ENCODE measurements at places on chromosomes 12 and 14.

- peak; percentile 13 for DNase-seq
These were observed 17.6 kb upstream of the TRAF3 start for GRCh38 chr14:102759456-102760187.

DNA sequence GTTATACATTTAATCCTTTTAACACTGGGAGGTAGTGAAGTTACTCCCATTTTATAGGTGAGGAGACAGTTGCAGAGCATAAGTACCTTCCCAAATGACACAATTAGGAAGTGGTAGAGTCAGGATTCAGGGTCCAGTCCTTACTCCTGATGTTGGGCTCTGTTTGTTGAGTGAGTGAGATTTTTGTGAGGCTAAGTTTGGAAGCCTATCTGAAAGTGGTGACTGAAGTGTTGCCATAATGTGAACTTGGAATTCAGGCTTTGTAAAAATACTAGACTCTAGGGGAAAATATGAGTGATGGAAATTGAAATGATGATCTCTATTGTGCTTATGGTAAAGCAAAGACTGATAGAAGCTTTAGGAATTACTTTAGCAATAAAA is 2.2 kb downstream of the NUDT4 start:
- no peak for DNase-seq

DNA sequence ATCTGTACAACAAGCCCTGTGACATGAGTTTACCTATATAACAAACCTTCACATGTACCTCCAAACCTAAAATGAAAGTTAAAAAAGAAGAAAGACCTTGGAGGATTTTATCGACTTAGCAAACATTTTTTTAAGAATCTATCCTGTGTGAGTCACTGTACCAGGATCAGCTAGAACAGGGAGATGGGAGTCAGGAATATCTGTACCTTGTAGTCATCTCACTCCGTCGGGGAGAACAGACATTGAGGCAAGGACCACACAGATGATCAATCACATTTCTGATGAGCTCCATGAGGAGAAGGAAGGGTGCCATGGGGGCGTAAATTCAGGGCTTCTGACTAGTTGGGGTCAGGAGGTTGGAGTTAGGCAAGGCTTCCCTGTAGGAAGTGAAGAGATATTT is 310.6 kb downstream of the VRK1 start:
- DNase-seq: no peak

DNA sequence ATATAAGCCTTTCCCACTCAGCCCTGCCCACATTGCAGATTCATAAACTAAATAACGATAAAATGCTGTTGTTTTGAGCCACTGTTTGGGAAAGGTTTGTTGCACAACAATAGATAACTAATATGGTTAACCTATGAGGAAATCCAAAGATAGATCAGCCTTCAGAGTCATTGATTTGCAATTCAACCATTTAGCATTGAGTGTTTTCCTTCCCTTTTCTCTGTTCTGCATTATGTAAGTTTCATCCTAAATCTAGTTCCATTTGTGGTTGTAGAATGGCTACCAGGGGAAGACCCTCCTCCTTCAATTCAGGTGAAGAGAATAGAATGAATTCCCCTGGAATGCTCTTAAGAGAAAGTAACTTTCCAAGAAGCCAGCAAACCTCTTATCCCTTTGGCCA is 19.6 kb downstream of the TC2N start:
- no peak for DNase-seq

DNA sequence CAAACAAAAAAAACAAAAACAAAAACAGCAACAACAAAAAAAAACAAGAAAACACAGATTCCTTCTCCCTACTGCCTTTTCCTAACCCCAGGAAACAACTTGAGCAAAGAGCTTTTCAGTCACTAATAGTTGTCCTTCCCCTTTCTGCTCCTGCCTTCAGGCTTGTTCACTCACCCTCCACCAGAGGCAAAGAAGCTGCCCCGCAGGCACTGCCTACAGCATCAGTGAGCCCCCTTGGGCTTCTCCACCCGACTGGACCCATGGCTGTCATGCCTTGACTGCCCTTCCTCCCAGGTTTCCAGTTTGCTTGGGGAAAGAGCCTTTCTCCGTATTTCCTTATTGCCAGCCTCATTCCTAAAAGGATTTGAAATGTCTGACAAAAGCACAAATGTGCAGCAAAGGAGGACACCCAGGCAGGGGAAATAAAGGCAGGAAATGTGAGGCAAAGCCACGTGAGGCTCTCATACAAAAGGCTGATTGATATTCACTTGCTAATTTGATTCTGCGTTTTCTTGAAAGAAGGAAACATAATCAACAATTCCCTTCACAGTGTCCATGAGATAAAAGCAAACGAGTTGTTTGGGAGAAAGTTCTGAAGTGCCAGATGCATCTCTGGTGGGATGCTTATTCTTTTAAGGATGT is 85.7 kb downstream of the GPATCH2L start:
- DNase-seq: no peak

GRCh38 chr12:113462117-113462774 is 9.4 kb downstream of the LHX5 start:
- no peak for DNase-seq

- DNase-seq: no peak
These were observed 27.4 kb upstream of the METAP2 start for GRCh38 chr12:95446506-95446900.

DNA sequence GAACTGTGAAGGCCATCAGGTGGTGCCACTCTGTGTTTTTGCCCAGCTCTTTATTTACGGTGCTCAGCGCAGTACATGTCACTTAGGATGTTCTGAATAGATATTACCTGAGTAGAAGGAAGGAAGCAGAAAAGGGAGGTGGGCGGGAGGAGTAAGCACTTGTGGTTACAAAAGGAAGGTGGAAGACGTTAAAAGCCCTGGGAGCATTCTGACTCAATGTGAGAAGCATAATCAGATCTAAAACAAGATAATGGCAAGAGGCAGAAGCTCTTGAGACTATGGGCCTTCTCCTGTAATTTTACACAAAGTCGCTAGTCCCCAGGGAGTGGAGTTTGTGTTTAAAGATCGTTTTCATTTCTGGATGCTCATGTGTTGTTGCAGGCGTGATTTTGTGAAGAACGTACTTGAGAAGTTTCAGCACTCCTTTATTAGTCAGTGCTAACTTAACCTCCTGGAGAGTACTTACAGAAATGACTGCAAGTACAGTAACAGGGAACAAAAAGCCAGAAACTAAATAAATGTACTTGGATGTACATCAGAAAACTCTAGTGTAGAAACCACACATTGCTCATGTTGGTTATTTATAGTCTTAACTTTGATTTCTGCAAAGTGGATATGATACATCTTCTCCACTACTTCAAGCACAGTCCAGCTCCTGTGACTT is 1523.5 kb downstream of the AACS start:
- no peak for DNase-seq

DNA sequence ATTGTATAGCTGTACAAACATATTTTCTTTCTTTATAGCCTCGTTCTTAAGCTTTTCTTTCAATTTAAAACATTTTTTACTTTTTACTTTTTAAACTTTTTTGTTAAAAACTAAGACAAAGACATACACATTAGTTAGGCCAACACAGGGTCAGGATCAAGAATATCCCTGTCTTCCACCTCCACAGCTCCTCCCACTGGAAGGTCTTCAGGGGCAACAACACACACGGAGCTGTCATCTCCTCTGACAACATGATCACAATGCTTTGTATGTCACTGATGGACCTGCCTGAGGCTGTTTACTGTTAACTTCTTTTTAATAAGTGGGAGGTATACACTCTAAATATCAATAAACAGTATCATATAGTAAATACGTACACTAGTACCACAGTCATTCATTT is 191.3 kb downstream of the SYT10 start:
- DNase-seq: no peak

DNA sequence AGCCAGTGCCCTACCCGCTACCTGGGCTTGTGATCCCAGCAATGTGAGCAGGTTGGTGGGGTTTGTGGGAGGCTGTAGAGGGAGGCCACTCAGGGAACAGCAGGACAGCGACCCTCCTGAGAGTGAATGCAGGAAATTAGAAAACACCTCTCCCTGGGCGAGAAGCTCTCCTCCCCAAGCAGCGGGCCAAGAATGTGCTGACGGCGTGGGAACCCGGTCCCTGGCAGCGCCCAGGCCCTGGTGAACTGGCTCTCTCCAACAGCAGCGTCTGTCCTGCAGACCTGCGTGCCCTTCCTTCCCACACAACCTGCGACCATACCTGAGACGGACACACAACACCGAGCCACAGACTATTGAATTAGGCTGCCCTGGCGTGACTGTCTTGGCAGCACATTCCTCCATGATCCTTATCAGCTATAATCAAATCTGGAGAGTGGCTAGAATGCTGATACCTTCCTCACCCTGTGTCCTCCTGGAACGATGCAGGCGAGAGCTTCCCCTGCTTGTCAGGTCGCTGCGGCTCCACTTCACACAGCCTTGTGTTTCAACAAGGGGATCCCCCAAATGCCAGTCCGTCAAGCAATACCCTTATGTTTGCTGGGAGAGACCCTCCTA is 114.8 kb upstream of the GSC start:
- no peak for DNase-seq

DNA sequence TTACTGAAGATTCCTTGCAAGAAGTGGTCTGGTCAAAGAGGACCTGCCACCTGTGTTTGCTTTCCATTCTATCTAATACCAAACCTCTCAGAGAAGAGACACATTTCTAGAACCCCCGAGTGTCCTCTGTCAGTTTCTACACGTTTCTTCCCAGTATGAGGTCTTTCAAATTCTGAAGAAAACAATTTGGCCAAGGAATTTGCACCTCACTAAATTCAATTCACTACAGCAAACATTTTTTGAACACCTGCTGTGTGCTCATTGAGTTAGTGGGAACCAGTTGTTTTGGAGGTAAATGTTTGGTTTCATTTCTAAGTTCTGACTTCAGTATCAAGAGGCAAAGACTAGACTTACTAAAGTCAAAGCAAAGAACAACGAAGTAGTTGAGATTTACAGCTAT is 19.4 kb downstream of the GPR19 start:
- no peak for DNase-seq

- DNase-seq: no peak
These were observed 49.4 kb upstream of the BCL11B start for GRCh38 chr14:99321236-99321925.

DNA sequence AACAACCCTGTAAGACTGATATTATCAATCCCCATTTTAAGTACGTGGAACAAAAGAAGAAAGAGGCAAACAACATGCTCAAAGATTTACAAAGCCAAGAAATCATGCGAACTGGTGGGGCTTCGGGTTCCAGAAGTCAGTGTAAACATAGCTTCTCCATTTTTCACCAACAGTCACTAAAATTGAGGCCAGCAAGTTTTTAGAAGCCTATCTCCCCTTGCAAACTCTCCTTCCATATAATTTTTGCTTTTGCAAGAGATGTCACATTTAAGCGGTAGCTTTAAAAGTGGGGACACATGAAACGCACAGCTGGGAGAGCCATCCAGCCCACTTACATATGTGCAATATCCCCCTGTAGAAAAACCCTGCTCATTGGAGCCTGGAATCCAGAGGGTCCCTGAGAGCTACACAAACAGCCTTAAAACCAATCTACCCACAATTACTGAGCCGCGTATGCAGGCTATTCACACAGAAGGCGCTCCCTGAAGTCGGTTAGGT is 797 bp downstream of the SLC11A2 start:
- DNase-seq: no peak

DNA sequence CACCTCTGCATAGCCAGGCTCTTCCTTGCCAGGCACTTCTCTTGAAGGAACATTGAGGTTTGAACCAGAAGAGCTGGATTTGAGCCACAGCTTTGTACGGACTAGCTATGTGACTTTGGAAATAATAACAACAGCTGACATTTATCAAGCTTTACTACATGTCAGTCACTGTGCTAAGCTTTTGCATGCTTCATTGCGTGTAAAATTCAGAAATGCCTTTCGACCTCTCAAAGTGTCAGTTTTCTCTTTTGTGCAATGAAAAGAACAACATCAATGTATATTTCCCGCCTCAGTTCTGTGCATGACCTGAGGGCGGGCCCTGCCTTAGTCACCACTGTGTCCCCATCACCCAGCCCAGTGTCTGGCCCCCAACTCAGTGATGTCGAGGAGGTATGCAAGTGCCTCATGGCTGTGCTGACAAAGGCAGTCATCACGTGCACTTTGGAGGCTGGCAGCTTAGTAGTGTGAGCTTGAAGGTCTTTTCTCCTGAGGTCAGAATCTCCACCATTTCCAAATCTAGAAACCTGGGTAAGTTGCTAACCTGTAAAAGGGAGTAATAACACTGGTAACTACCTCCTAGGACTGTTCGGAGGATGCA is 17.9 kb upstream of the AQP2 start:
- DNase-seq: no peak

DNA sequence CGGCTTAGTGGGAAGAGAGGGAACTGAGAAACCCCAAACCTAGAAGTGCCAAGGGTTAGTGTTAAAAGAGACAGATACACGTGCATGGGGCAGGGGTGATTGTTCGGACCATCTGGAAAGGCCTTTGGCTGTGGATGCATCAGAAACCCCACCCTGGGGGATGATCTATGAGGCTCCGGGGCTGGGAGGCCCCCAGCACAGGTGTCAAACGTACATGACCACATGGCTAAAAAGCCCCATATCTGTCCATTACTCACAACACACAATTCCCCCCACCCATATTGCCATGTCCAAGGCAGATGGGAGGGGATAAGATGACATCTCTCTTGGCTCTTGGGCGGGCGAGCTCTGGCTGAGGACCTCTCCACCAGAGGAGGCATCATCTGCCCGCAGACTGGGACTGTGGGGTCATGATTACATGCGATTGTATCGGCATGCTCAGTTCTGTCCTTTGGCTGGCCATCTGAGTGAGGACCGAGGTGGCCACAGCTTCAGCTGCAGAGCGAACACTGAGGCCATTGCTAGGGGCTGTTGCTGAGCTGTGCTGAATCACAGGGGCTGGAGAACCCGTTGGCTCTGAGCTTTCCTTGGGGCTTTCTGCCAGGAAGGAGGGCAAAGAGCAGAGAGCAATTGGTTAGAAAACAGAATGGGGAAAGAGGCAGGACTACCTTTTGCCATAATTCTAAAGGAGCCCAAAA is 9.6 kb upstream of the NPFF start:
- peak; percentile 50 for DNase-seq

DNA sequence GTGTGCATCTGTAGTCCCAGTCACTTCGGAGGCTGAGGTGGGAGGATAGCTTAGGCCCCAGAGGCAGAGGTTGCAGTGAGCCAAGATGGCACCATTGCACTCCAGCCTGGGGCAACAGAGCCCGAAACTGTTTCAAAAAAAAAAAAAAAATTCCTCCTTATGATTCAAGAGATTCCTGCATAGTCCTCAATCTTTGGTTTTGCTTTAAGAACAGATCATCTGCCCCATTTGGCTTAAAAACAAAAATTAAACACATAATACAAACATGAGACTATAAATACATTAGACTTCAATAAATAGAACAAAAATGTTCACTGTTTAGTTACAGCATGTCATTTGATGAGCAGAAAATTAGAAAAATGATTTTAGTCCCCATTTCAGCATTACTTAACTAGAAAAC is 131.2 kb downstream of the PAWR start:
- DNase-seq: no peak

GRCh38 chr14:51484485-51484884 is 167.2 kb upstream of the FRMD6 start:
- DNase-seq: no peak

- DNase-seq: no peak
These were observed 641 bp upstream of the ASCL1 start for GRCh38 chr12:102956738-102957327.

- no peak for DNase-seq
These were observed 103.9 kb downstream of the BTG1 start for GRCh38 chr12:92041742-92042141.

GRCh38 chr14:96409701-96410100 is 17.8 kb downstream of the AK7 start:
- DNase-seq: no peak

Measured in NCI-H524 treated with DMSO at 0.1 percent for 48 hours (cell line).